ENCODE measurements at places on chromosomes 3 and 15.

DNA sequence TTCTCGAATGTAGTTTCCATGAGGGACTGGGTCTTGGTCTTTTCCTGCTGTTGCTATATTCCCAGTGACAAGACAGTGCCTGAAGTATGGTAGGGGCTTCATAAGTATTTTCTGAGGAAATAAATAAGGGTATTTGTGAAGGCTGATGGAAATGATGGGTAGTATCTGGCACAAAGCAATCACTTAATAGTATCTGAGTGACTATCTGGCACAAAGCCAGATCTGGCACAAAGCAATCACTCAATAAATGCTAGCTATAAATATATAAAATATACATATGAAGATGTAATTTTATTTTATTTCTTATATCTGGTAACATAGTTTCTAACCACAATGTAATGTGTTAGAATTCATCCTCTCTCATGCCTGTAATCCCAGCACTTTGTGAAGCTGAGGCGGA, 20.7 kb upstream of the PROK2 start:
- no peak for DNase-seq

- DNase-seq: no peak
Measured at GRCh38 chr3:39146611-39147591, 6.5 kb downstream of the CSRNP1 start.

- DNase-seq: no peak
Measured at GRCh38 chr3:113638910-113639309, 57.5 kb downstream of the USF3 start.

GRCh38 chr15:66229790-66230465, 23.6 kb downstream of the MEGF11 start:
- DNase-seq: no peak

- DNase-seq: no peak
Measured at GRCh38 chr3:132720228-132720627, 2.0 kb downstream of the NPHP3 start.

- DNase-seq: no peak
Measured at GRCh38 chr15:98138910-98139309, 178.4 kb downstream of the ARRDC4 start.

DNA sequence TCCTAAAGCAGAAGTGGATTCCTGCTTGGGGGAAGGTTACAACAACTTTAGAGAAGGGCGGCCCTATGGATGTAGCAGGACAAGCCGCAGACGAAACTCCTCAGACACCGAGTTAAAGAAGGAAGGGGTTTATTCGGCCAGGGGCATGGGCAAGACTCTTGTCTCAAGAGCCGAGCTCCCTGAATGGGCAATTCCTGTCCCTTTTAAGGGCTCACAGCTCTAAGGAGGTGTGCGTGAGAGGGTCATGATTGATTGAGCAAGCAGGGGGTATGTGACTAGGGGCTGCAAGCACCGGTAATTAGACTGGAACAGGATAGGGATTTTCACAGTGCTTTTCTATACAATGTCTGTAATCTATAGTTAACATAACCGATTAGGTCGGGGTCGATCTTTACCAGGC, 879 bp upstream of the PDHB start:
- DNase-seq: no peak

DNA sequence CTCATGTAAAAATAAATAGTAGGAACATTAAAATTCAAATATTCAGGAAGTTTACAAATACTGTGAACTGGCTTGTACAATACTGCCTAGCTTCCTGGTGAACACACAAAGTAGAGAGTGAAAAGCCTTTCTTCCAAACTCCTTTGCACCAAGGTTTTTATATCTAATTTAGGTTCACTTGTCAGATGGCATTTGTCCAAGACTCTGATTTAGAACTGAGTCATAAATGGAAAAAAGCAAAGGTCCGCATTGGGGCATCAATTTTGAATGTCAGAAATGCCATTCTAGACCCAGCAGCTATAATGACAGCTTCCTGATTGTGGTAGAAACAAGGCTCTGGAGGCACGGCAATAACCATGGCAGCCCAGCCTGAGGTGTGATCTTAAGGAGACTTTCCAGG, 160.7 kb downstream of the PDE8A start:
- no peak for DNase-seq

DNA sequence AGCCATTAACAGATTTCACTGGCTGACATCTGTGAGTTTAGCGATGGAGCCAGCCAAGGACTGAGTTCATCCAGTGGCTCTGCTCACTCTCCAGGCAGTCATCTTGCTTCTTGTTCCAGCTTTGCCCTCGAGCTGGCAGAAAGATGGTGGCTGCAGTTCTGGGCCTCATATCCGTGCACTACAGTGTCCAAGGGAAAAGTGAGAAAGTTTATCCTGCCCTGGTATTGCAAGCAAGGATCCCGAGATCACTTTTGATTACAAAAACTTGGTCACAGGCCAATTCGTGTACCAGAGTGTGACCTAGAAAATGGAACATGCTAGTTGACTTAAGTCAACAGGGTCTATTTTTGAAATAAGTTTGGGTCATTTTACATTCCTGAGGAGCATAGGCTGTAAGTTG, 288.0 kb upstream of the CHRM5 start:
- no peak for DNase-seq

DNA sequence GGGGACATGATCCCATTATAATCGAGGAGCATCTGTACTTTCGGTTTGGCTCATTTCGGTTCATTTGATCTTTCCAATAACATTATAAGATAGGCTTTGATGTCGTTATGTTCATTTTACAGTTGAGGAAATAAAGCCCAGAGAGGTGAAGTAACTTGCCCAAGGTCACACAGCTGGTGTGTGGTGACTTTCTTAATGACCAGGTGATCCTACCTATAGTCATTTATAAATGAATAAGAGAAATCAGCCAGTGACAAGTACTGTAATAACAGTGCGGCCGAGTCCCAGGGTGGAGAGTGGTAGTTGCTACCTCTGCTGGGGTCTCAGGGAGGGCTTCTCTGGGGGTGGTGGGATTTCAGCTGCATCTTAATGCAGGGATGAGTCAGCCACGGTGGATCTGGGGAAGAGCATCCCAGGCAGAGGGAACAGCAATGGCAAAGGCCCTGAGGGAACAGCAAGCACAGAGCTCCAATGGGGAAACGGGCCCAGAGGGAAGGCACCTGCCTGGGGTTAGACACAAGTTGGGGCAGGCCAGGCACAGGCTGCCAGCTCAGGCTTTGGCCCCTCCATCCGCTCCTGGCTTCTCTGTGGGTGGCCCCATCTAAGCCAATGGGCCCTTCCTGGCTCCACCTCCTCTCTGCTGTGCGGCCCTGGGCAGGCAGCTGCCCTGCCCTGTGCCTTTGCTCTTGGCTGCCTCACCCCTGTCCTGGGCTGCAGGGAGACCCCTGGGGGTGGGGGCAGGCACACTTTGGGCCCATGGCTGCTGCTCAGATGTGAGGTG, 1.1 kb upstream of the FBLN2 start:
- no peak for DNase-seq

DNA sequence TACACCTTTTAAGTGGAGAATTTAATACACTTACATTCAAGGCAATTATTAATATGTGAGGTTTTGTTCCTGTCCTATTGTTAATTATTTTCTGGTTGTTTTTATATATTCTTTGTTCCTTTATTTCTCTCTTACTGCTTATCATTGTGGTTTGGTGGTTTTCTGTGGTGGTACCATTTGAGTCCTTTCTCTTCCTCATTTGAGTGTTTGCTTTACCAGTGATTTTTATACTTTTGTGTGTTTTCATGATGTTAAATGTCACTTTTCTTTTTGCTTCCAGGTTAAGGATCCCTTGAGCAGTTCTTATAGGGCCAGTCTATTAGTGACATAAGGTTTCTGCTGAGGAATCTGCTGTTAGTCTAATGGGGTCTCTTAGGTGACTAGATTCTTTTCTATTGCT, 116.5 kb downstream of the LRRK1 start:
- no peak for DNase-seq

- DNase-seq: no peak
Measured at GRCh38 chr15:89822611-89822950, 7.9 kb upstream of the ANPEP start.

GRCh38 chr15:58517682-58518525, 86.1 kb downstream of the LIPC start:
- DNase-seq: no peak

GRCh38 chr3:132787616-132788300, 65.5 kb upstream of the NPHP3 start:
- DNase-seq: peak; percentile 11

DNA sequence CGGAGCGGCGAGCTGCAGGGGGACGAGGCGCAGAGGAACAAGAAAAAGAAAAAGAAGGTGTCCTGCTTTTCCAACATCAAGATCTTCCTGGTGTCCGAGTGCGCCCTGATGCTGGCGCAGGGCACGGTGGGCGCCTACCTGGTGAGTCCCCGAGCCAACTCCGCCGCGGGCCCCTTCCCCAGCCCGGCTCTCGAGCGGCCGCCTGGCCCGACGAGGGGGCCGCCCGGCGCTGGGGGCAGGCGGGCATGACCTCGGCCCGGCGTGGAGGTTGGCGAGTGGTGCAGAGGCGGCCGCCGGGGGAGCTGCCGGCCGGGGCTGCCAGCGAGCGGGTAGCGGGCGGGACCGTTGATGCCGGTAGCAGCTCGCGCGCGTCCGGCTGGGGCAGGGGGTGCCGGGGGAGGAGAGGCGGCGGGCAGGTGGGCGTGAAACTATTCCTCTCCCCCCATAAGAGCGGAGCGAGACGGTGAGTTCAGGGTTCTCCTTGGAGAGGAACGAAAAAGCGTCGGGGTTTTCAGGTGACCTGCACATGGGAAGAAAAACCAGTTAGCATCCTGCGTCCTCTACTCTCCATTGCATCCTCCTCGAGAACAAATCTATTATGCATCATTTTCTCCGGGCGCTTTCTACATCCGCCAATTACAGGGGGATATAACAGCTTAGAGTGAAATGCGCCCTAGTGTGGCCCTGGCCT, 585 bp downstream of the SLCO3A1 start:
- peak; percentile 39 for DNase-seq

- DNase-seq: no peak
Measured at GRCh38 chr3:195197765-195198425, 73.1 kb downstream of the XXYLT1 start.

DNA sequence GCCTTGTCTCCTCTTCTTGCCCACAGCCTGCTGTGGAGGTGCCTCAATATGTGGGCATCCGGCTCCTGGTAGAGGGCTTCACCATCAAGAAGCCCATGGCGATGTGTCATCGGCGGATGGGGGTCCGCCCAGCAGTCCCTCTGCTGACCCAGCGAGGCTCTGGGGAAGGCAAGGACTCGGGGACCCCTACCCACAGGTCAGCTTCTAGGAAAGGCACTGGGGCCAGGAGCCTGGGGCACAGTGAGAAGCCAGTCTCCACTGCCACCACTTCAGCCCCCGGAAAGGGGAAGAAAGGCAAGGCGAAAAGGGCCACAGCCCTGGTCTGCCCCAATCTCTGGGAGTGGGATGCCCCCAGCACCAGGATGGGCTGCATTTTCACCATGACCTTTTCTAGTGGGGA, 10.7 kb downstream of the RPUSD3 start:
- no peak for DNase-seq

- DNase-seq: no peak
Measured at GRCh38 chr15:90610190-90610589, 80.5 kb downstream of the CRTC3 start.

GRCh38 chr15:78120523-78120922, 10.7 kb downstream of the CIB2 start:
- DNase-seq: no peak

GRCh38 chr15:90934256-90934948, 683 bp upstream of the UNC45A start:
- peak; percentile 69 for DNase-seq

- DNase-seq: no peak
Measured at GRCh38 chr3:58792921-58793451, 126.4 kb upstream of the FAM3D start.

GRCh38 chr3:6844723-6845122, 16.2 kb upstream of the GRM7 start:
- no peak for DNase-seq

GRCh38 chr3:17500618-17501017, 241.8 kb downstream of the TBC1D5 start:
- DNase-seq: no peak

DNA sequence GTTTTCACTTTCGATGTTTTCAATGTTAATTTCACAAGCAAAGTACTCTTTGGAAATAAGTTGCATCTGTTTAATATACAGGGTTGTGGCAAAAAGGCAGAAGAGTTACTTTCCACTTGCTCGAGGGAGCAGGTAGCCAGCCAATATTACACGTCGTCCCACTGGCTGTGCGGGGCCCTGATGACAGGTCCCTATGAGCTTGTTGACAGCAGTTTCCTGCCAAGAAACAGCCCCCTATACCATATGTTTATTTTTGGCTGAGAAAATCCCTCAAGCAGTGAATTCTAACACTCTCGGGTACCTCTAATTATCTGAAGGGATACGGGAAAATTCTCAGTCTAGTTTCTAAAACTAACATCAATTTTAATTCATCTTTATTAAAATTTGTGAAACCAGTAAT, 116.8 kb upstream of the SGO1 start:
- no peak for DNase-seq

DNA sequence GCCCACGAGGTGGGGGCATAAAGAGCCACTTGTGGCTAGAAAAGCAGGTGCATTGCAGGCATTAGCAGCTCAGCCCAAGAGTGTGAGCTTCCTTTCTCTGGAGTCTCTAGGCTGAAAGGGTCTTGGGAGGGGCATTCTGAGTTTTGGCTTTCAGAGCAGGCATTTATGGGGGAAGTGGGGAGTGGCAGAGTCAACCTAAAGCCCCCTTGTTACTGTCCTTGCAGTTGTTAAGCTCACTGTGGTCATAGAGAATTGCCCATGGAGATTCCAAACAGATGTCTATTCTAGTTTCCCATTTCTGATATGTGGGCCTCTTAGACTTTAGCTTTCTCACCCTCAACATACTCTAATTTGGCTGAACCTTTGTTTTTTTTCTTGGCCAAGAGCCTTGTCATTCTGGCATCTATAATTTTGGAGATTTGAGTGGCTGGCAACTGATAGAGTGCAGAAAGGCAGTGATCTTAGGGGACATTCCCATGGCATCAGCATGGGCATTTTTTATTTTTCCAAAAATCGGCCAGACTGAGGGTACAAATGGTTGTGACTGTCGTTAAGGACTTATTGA, 217.9 kb downstream of the THSD4 start:
- no peak for DNase-seq

DNA sequence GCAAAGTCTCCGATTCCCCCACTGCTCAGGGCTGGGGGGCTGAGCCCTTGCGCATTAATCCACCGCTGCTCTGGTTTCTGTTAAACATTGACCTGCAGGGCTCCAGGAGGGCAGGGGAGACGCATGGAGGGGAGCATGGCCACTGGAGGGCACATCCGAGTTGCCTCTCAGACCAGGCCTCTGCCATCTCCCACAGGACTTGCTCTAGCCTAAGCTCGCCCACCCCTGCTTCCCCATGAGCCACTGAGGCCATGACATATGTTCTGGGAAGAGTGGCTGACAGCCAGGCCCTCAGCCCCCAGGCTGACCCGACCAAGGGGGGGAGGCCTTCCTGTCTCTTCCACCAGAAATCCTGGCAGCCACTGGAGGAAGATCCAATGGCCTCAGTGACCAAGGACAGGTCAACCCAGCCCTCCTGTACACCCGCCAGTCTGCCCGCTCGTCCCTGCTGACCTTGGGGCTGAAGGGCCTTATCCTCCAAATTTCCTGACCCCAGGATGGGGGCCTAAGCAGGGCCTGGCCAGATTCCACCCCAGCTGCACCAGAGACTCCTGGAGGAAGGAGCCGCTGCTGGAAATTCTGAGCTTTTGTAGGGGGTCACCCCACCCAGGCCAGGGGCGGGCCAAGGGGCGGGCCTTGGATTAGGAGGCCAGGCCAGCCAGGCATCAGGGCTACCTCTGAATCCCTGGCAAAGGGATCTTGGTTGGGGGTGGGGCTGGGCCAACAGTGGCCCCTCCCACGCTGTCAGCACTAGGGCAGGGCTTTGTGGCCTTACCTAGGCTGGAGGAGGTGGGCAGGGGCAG, at the start of gene HYAL1:
Gene HYAL1 (minus strand): TSS at position 562 of the 803 bp plus-strand sequence. CDS start 618 bp downstream, outside the sequence.
- DNase-seq: no peak
